ENCODE measurements at places on chromosomes 3 and 15.
A peak's percentile ranks its signal among the peaks of the same experiment; 100 is the strongest.

DNA sequence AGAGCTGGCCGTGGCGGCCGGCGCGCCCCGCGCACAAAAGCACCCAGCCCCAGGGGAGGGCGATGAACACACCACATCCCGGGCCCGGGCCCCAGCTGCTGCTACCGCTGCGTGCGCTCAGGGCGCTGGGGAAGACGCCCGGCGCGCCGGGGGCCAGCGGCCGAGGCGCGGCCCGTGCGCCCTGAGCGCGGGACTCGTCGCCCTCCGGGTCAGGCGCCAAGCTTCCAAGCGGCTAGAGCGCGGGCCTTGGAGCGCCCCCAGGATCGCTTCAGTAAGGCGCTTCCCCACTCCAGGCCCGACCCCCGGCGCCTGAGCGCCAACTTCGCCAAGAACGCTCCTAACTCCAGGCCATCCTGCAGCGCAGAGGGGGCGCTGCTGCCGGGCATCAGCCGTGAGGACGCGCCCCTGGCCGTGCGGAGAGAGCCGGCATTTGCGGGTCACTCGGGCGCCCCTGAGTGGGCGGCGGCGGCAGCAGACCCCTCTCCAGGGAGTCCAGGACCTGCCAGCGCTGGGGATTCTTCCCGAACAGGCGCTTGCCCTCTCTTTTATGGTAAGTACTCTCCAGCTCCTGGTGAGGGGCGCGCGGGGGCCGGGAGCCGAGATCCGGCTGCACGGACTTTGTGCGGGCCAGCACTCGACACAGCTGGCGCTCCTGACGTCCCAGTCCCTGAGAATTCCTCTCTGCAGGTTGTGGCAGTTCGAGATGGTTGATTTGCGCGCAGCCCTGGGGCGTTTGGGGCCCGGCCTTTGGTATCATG is 475 bp downstream of the SPSB4 start:
- no peaks in the 10 kb centered on the region for H3K36me3 ChIP-seq
- peaks cover 7% of the 10 kb centered on the region for H3K27me3 ChIP-seq
- DNase-seq: no peak

- no peaks in the 10 kb centered on the region for H3K4me1 ChIP-seq
- no peaks in the 10 kb centered on the region for H3K27me3 ChIP-seq
- no peak overlapping the region for H3K4me3 ChIP-seq
- H3K27ac ChIP-seq: no peak overlapping the region
Measured at GRCh38 chr15:81595752-81596151, 221.7 kb upstream of the TMC3 start.

DNA sequence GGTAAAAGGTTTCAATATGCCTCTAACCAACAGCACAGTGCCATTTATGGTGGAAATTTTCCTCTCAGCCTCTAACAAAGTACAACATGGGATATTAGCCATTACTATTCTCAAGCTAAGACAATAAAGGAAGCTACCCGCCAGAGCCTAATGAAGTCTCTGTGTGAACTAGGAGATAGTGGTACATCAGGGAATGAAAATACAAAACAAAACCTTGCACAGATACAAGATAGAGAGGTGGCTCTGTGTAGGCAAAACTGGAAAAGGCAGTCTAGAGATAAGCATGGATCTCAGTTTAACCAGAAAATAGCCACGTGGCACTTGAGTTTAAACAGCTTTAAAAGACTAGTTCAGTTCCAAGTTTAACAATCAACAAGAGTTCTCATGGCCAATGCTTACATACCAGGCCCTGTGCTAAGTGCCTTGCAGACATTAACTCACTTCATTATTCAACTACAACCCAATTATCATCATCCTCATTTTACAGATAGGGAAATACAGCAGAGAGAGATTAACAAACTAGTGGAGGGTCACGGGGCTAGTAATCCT is 279.3 kb downstream of the IGSF11 start:
- H3K36me3 ChIP-seq: no peaks in the 10 kb centered on the region
- no peak overlapping the region for H3K27ac ChIP-seq
- H3K4me1 ChIP-seq: no peaks in the 10 kb centered on the region
- DNase-seq: no peak

- H3K27ac ChIP-seq: no peak overlapping the region
- H3K4me1 ChIP-seq: peaks cover 8% of the 10 kb centered on the region
- H3K36me3 ChIP-seq: no peaks in the 10 kb centered on the region
- no peak for DNase-seq
- H3K4me3 ChIP-seq: peak overlapping the region; percentile 5
- H3K27me3 ChIP-seq: no peaks in the 10 kb centered on the region
Measured at GRCh38 chr15:25596644-25597562, 158.1 kb upstream of the UBE3A start.

DNA sequence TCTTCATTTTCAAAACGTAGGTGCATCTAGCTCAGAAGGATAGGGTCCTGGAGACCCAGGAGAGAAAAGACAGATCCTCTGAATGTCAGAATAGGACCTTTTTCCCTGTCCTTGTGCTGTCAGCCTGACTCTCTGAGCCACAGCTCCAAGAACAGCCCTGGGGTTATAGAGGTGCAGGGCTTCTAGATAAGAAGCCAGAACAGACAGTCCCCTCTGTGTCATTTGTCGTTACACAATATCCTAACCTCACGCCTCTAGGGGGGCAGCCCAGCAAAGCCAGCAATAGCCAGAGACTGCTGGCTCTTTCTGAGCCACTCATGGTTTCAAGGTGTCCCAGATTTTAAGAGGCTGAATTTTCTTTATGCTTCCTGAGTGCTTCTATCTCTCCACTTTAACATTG is 153.2 kb upstream of the THBS1 start:
- H3K36me3 ChIP-seq: no peaks in the 10 kb centered on the region
- H3K4me3 ChIP-seq: no peak overlapping the region
- no peaks in the 10 kb centered on the region for H3K27me3 ChIP-seq
- H3K27ac ChIP-seq: no peak overlapping the region
- DNase-seq: no peak
- peaks cover 5% of the 10 kb centered on the region for H3K4me1 ChIP-seq

GRCh38 chr3:127903611-127904375 is 11.2 kb upstream of the KBTBD12 start:
- no peaks in the 10 kb centered on the region for H3K36me3 ChIP-seq
- H3K4me1 ChIP-seq: no peaks in the 10 kb centered on the region
- DNase-seq: no peak
- no peaks in the 10 kb centered on the region for H3K27me3 ChIP-seq
- H3K4me3 ChIP-seq: no peak overlapping the region
